Activated naive CD8-positive, alpha-beta T cell treated with anti-CD3 and anti-CD28 coated beads, Interleukin-2, amount 50 U/mL, for 24 hours (primary cell): ENCODE measurements at places on chromosomes 13 and 19.

DNA sequence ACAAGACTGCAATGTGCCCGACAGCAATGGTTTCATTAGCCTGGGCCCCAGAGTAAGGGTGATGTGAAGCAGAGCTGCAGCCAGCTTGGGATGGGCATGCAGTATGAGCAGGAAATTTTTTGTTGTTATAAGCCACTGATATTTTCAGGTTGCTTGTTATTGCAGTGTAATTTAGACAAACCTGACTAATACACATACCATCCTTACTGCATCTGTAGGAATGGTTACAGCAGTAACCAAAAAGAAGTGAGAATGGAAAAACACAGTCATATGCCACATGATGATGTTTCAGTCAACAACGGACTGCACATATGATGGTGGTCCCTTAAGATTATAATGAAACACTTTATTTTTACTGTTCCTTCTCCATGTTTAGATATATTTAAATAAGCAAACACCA lies 8.6 kb upstream of the POMP start:
- H3K4me1 ChIP-seq = peaks cover 45% of the 10 kb centered on the region
- H3K36me3 ChIP-seq = peaks cover 17% of the 10 kb centered on the region
- H3K4me3 ChIP-seq = no peak overlapping the region
- no peak overlapping the region for H3K27ac ChIP-seq
- no peak for DNase-seq

DNA sequence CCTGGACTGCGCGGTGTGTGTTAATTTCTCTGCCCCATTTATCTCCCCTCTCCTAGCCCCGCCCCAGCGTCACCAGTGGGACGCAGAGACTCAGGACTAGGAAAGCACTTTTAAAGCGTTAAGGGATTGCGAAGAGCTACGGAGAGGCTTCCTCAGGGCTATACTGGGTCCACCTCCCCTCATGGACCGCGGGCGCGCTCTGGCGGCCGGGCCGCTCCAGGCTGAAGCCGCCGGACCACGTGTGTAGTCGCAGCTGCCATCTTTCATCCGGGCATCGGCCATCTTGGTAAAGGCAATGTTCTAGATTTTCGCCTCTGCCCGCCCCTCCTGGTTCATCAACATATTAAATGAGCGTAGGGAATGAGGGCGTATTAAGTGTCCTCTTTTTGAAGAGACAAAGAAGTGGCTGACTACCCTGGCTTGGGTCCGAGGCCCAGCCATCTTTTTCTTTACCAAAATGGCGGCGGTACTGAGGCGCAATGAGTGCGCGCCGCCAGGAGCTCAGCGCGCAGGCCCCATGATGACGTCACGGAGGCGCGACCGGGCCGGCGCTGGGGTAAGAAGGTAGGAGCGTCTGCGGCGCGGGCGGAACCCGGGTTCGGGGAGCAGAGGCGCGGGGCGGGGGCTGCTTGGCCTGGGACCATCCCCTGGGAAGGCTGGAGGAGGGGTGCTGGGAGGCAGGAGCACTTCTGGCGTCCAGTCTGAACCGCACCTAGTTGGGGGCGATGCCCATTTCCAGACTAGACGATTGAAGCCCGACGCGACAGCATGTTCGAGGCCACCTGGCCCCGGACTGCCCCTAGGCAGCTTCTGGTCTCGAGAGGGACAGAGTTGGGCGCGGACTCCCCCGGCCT lies at the start of gene CCDC124:
TSS of gene CCDC124 (plus strand) at position 531 of the 854 bp plus-strand sequence. CDS start 3,406 bp downstream, outside the sequence.
- DNase-seq = peak; percentile 93
- H3K4me3 ChIP-seq = peak within 1 kb of the TSS; percentile 90
- H3K4me1 ChIP-seq = peaks cover 27% of the 10 kb centered on the region
- peak within 1 kb of the TSS; percentile 97 for H3K27ac ChIP-seq
- peaks cover 2% of the 10 kb centered on the region for H3K27me3 ChIP-seq

DNA sequence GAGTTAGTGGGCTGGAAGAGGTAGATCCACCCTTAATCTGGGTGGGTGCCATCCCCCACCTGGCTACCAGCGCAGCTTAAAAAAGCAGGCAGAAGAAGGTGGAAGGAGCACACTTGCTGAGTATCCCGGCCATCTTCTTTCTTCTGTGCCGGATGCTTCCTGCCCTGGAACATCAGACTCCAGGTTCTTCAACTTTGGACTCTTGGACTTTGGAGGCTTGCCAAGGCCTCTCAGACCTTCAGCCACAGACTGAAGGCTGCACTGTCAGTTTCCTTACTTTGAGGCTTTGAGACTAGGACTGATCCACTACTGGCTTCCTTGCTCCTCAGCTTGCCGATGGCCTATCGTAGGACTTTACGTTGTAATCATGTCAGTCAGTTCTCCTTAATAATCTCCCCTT lies 127.6 kb upstream of the GPC6 start:
- no peak overlapping the region for H3K27ac ChIP-seq
- H3K4me1 ChIP-seq = no peaks in the 10 kb centered on the region
- H3K27me3 ChIP-seq = no peaks in the 10 kb centered on the region
- H3K4me3 ChIP-seq = no peak overlapping the region

DNA sequence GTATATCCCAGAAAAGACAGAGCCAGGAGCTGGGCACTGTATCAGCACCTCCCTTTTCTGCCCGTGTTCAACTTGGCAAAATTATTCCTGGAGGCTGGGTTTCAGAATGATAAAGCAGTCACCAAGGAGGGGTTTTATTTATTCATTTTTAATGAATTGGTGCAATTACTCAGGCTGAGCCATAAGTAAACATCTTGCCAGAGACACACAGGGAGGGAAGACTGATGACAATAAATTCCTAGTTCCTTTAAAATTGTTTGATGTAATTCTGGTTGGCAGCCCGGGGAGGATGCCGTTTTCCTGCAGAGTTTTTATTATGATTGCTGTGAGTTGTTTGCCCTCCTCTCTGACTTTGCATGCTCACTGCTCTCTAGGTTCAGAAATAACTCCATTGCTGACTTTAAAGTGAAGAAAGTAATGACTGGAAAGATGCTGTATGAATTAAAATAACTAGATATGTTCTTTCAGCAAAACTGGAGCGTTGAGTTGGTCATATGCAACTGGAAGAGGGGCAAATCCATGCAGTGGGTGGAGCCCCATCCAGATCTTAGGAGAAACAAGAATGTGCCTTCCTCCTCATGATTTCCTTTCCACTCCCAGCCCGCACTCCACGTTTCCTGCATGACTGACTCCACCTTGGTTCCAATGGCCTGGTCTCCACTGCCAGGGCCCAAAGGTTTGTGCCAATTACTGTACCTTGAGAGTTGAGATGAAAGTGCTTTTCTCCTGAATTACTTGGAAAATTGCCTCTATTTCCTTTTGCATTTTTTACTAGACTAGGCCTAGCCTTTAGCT lies 182.1 kb downstream of the RFC3 start:
- no peaks in the 10 kb centered on the region for H3K27me3 ChIP-seq
- H3K4me1 ChIP-seq = no peaks in the 10 kb centered on the region
- no peak overlapping the region for H3K4me3 ChIP-seq
- H3K36me3 ChIP-seq = no peaks in the 10 kb centered on the region
- no peak for DNase-seq

DNA sequence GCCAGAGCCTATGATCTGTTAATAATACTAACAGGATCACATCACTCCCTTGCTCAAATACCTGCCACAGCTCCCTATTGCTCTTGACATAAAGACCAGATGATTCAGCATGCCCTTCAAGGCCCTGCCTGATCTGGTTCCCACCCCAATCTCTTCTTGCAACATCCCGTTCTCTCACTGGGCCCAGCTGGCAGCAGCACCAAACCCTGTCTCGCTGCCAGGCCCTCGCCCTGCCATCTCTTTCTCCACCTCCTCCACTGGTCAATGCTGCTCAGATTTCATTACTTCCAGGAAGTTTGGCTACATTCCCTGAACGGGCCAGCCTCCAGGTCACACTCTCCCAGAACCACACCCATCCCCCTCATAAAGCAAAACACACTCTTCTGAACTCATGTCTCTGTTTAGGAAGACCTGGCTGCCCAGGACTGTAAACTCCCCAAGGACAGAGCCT lies 8.6 kb upstream of the BCAT2 start:
- H3K4me1 ChIP-seq = peaks cover 5% of the 10 kb centered on the region
- H3K4me3 ChIP-seq = no peak overlapping the region
- no peaks in the 10 kb centered on the region for H3K27me3 ChIP-seq
- no peak overlapping the region for H3K27ac ChIP-seq
- no peak for DNase-seq
- H3K36me3 ChIP-seq = no peaks in the 10 kb centered on the region

GRCh38 chr13:98007001-98007400 lies 53.5 kb downstream of the IPO5 start:
- peaks cover 80% of the 10 kb centered on the region for H3K36me3 ChIP-seq
- H3K27me3 ChIP-seq = no peaks in the 10 kb centered on the region
- H3K4me3 ChIP-seq = no peak overlapping the region
- H3K4me1 ChIP-seq = no peaks in the 10 kb centered on the region

DNA sequence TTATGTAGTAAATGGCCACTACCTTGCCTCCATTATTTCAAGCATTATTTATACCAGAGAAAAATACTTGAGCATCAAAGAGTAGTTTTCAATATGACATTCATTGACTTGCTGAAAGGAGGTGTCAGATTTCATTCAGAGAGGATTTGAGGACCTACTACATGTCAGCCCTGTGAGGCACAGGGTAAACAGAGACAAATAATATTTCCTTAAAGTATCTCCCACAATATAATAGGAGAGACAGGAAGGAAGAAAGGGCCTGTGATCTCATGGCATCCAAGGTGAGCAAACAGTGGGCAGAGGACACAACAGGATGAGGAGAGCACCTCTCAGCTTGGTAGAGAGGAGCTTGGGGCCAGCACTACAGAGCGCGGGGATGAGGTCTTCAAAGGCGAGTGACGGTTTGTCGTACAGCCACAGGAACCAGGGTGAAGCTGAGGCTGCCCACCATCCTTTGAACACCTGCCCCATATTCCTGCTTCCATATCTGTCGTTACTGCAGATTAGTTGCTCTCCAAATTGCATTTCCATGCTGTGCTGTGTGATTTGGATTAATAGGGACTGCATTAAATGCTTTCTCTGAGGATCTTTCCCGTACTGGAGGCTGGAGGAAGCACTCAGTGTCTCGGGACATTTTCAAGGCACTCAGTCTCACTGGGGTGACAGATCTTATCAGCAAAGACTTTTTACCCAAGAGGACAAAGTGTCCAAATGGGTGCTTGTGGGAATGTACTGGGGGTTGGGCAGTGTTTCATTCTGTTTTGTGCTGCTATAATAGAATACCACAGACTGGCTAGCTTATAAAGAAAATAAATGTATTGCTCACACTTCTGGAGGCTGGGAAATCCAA lies 59.2 kb downstream of the GJA3 start:
- no peaks in the 10 kb centered on the region for H3K4me1 ChIP-seq
- no peak overlapping the region for H3K27ac ChIP-seq
- no peak for DNase-seq
- H3K27me3 ChIP-seq = peaks cover 37% of the 10 kb centered on the region
